ENCODE measurements at places on chromosomes 1 and 21.

DNA sequence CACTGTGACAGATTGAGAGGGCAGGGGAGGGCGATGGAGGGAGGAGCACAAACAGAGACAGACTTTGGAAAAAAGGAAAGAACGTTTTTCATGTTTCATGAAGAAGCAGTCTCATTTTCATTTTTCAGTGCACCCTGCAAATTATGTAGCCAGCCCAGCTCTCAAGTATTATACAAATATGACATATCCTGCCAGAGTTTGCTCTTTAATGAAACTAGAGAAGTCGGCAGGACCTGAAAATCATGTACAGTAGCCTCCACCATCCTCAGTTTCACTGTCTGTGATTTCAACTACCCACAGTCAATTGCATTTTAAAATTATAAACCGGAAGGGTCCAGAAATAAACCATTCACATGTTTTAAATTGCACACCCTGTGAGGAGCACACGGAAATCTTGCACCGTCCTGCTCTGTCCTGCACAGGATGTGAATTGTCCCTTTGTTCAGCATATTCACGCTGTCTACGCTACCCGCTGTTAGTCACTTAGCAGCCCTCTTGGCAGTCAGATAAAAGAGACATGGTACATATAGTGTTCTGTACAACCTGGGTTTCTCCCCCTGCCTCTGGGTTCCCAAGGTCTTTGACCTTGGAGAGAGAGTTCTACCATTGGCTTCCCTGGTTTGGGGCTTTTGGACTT lies 13.6 kb upstream of the ADARB1 start:
- no peak for DNase-seq

- DNase-seq = no peak
These were observed 7.9 kb downstream of the CSTB start for GRCh38 chr21:43767984-43768867.

- DNase-seq = no peak
These were observed 4.9 kb downstream of the LY9 start for GRCh38 chr1:160800645-160801408.

DNA sequence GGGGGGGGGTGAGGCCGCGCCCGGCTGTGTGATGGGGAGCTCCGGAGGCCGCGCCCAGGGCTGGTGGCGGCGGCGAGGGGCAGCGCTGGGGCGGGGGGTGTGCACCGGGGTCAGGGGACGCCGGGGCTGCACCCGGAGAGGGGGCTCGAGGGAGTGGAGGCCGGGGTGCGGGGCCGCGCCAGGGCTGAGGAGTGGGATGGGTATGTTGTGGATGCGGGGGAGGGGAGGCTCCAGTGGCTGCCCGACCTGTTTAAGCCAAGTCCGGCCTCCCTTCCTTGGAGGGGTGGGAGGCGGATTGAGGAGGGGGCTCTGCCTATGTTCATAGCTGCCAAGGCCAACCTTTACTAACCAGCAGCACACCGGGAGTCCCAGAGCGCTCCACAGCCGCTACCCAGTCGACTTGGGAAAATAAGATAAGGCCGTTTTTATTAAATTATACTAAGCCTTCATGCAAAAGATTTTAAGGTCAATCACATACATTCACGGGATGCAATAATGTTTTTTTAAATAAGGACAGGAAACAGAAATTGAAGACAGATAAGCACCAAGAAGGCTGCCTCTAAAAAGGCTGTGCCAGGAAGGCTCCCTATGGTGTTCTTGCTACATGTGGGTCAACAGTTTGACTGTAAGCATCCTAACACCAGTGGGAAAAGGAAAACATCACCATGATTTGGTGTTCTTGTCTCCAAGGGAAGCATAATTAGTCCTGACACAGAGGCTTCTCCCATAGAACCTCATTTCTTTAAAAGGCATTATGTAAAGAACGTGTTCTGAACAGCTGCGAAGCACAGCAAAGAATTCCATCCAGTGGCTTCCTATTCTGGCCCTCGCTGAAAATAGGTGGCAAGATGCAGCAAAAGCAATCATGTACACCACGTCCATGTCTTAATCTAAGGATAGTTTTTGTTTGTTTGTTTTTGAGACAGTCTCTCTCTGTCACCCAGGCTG lies 626 bp upstream of the HLCS start:
- DNase-seq = no peak

GRCh38 chr1:154479764-154480421 lies 22.1 kb upstream of the TDRD10 start:
- peak; percentile 73 for DNase-seq

- peak; percentile 85 for DNase-seq
These were observed 9.6 kb upstream of the EPS8L3 start for GRCh38 chr1:109773203-109773899.

DNA sequence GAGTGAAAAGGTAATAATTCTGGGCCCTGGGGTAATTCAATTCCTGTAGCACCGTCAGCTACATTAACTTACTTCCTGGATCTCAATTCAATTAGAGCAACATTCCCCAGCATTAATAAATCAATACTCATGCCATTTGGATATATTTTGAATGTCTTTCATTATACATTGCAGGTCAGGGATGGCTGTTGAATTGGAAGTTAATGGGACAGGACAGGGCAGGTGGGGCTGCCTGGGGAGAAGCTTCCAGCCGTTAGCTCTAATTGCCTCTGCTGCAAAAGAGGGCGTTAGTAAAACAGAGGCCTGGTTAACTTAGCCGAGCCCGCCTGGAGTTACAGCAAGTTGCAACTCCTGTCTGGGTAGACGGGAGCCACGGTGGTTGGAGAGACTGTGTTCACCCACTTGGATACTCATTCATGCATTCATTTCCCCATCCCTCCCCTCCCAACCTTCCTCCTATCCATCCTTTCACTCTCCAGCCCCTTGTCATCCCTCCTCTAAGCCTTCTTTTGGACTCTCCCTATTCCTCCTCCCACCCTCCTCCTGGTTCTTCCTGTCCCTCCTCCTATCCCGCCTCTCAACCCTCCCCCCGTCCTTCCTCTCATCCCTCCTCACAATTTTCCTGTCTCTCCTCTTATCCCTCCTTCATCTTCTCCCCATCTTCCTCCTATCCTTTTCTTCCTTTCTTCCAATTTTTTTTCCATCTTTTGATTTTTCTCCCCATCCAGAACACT lies 137.6 kb upstream of the RUNX3 start:
- DNase-seq = no peak

GRCh38 chr1:82346141-82346540 lies 545.4 kb downstream of the ADGRL2 start:
- no peak for DNase-seq

DNA sequence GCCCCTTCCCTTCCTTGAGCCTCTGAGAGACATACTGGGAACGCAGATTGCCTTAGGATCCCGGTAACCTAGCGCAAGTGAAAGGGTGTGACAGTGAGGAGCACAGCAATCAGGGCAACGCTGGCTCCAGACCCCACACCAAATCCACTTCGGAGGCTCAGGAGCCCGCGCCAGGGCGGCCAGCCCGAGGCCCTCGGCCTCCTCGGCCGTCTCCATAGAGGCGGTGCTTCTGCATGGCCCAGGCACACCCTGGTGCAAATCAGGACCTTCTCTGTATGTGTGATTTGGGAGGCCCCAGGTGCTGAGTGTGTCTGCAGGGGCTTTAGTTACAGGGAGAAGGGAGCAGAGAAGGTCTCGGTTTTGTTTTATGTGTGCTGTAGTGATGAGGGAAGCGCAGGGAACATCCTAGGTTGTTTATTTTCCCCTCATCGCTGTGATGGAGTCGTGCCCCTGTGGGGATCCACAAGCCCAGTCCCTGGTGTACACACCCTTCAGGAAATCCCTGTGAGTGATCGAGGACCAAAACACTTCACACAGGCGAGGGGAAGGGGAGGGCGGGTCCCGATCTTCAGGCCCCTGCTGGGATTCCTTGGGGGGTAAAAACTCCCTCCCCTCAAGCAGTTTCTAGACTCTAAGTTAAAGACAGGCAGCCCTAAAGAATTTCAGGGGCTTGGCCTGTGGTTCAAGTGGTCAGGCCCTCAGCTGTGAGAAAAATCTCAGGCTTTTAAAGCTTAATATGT lies 9.4 kb downstream of the KIAA1614 start:
- DNase-seq = no peak

- no peak for DNase-seq
These were observed 150.6 kb upstream of the HMGB4 start for GRCh38 chr1:33713058-33713877.

DNA sequence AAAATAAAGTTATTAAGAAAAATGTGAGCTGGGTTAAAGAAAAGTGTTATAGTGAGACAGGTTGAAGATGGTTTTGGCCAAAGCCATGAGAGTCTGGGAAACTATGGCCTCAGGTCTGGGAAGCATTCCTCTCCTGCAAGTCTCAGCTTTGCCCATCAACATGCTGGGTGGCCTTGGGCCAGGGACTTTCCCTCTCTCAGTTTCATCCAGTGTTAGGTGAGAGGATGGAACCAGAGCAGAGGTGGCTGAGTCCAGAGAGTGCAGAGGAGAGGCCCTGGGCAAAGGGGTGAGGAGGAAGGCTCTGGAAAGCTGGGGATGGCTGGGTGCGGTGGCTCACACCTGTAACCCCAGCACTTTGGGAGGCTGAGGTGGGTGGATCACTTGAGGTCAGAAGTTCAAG lies 10.5 kb downstream of the PADI2 start:
- no peak for DNase-seq

DNA sequence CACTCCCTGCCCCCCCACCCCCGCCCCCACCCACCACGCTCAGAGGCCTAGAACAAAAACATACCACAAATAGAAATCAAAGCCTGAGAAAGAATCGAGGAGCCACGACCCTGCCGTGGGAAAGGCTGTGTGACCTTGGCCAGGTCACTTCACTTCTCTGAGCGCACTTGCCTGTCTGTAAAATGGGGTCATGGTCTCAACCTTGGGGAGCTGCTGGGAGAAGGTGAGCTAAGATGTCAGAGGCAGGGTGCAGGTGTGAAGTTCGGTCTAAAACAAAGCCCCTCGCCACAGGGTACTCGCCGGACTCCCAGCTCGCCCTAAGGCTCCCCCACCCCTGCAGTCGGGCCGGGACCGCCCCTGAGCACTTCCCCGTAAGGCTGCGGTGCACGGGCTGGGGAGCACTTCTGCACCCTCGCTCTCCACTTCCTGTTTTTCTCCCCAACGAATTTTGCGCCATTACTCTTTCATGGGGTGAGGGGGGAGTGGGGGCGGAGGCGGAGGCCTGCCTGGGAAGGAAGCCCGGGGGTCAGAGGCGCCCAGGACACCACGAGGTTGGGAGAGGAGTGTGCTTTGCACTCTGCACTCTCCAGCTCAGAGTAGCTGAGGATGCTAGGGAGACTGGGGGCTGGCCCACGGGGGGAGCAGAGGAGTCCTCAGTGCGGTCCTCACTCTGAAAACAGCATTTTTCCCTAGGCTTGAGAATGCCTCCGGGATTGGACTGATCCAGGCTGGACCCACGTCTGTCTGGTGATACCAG lies 21.9 kb upstream of the PIK3CD start:
- DNase-seq = peak; percentile 87

GRCh38 chr1:208242941-208243526 lies 1.1 kb downstream of the PLXNA2 start:
- peak; percentile 12 for DNase-seq

- DNase-seq = no peak
These were observed 22.3 kb downstream of the RCOR3 start for GRCh38 chr1:211281320-211282022.

- DNase-seq = no peak
These were observed 61.8 kb upstream of the ETS2 start for GRCh38 chr21:38743772-38744529.

DNA sequence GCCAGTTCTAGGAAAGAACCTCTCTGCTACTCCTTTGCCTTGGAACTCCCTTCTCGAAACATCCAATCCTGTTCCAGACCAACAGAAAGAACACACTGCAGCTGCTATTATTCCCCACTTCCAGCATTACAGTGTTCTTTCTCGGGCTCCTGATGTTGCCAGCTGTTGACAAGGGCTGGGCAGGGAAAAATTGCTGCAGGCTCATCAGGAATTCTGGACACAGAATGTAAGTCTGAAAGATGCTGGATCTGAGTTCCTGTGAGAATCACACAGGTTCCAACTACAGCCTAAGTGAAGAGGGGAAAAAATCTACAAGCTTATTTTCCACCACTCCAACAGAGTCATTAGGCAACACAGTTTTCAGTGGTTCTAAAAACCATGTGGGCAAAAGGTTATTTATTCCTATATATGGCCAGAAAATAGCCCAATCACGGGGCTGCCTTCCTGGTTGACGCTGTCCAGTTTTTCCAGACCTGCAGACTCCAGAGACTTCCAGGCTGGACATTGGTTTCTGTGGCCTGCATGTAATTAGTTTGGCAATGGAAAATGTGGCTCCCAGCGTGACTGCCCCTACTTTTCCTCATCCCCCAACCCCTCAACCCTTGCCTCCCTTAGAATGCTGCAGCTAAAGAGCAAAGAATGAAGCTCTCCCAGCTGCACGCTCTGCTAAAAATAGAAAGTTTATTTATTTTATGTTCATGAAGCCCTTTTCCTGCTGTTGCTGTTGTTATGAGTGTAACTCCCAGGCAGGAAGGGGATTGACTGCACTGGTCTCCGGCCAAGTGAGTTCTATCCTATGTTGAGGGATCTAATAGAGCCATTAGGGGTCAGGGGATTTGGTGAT lies 8.3 kb upstream of the KIAA0040 start:
- DNase-seq = no peak

- no peak for DNase-seq
These were observed 127.0 kb downstream of the PRDM16 start for GRCh38 chr1:3195966-3196515.

DNA sequence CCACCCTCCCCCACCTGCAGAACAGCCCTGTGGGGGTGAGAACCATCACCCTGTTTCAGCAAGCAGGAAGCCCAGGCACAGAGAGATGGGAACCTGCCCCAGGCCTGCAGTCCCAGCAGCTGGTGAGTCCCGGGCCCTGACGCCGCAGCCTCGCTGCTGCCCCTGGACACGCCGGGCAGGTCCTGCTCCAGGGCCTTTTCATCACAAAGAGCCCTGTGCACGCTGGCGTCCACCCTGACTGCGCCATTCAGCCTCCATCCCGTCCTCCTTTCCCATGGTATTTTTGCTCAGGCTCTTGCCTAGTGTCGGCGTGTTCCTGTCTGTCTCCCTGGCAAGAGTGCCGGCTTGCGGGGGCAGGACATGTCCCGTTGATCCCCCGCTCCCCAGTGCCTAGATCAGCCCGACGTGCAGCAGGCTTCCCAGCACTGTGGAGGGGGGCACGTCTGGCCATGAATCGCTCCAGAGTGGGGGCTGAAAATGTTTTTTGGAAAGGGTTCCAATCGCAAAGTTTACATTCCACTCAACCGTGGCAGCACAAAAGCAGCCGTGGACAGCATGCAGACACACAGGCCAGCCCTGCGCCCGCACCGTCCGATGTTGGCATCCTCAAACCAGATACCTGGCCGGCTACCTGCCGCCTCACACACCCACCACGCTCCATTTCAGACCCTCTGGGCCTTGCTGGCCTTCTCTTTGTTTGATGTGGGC lies 6.3 kb upstream of the TTC34 start:
- DNase-seq = no peak

DNA sequence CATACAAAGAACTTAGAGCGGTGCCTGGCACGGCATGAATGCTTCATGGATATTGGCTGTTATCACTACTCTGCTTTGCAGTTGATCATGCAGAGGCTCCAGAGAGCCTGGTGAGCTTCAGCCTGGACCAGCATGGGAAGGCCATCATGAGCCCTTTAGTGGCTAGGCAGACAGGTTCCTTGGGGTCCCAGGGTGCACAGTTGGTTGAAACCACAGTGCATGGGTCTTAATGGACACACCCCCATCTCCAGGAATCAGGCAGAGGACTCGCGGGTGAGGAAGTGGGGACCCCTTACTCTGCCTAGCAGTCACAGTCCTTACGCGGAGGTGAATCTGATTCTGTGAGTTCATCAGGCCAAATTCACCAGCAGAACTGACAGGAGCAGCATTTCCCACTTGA lies 1.1 kb downstream of the GJB5 start:
- no peak for DNase-seq
